NCI-H2107 (cell line): ENCODE measurements at places on chromosomes 1 and 21.

GRCh38 chr1:192158181-192158580, at the start of gene RGS18:
Gene RGS18, plus strand, starts transcription at chr1:192158462. Its CDS starts 176 bp downstream, at chr1:192158638.
- DNase-seq, result no peak

- no peak for DNase-seq
Measured at GRCh38 chr21:44749759-44750674, 38.6 kb upstream of the TSPEAR start.

GRCh38 chr1:24696041-24696755, 49.0 kb upstream of the CLIC4 start:
- DNase-seq, result peak; percentile 32

DNA sequence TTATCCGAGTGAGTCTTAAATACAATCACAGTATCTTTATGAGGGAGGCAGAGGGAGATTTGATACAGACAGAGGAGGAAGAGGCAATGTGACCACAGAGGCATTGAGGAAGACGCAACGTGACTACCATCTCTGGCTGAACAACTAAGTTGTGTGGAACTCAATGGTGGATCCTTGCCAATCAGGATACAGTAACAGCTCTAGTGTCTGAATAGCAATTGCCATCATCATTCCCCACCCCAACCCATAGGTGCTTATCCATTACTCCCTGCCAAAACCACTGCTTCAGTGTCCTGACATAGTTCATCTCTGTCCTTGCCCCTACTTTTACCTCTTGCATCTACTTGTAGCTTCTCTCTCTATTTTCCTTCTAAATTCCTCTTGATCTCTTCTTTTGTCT, 20.5 kb upstream of the RHBDL2 start:
- DNase-seq, result no peak

- DNase-seq, result no peak
Measured at GRCh38 chr1:117174851-117175250, 35.9 kb downstream of the VTCN1 start.

DNA sequence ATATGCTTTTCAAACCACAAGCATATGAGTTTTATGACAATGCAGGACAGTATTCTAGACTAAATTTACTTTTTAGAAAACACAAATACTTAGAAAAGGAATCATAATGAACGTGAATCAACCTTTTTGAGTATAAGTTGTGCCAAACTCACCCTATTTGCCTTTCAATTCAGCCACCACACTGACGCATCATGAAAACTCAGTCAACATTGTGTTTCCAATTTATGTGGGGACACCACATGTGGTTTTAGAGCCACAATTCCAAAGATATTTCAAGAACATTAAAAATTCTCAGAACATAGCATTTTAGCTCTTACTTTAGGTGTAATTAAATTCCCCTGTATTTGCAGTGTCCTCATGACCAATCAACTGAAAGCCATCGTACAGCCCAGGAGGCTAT, 118.8 kb downstream of the PTBP2 start:
- DNase-seq, result no peak

GRCh38 chr1:183702087-183702812, 49.1 kb upstream of the APOBEC4 start:
- DNase-seq, result no peak

DNA sequence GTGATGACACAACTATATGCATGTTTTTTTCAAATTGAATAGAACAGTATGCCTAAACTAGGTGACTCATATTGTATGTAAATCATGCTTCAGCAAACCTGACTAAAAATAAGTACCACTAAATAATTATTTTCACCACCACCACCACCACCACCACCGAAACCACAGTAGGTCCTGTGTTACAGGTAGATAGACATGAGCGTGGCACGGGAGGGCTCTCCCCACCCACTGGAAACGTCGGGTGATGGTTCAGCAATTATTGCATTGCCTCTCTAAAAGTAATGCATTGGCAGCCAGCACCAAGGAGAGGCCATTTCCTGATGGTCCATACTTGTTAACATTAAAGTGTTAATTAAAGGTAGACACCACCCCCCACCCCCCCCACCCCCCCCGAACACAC, 297.0 kb upstream of the NCAM2 start:
- no peak for DNase-seq

GRCh38 chr1:36160949-36161485, 5.1 kb downstream of the MAP7D1 start:
- DNase-seq, result no peak

GRCh38 chr1:154325583-154326545, 539 bp downstream of the ATP8B2 start:
- DNase-seq, result no peak

DNA sequence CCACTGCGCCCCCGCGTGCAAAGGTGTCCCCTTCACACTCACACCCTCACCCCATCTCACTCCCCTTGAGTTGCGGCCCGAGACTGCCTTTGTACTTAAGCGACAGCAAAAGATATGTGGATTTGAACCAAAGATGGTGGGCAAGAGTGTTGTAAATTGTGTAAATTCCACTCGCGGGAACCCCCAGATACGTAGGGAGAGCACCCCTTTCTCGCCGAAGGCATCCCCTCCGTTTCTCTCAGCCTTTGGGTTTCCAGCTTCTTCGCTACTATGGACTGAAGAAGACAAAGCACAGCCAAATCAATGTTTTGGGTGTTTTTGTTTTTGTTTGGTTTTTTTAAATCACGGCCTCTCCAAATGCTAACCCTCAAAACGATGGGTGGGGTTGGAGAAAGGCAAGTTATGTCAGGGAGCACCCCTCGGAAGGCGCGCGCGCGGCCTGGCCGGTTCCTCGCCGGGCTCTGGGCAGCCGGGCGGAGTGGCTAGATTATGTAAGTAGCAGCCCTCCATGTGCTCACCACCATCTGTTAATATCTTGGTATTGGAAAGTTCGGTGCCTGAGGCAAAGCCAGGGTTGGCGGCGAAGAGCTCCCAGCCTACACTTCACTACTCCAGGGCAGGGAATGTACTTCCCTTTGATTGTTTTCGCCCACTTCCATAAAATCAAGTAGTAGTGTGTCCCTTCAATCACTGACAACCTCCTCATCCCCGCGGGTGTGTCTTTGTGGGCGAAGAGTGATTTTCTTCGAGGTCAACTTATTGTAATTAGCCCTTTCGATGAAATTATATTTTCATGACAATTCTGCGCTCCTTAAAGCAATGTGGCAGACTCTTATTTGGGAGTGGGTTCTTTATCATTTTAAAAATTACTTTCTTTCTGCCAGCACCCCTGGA, 4.0 kb upstream of the PROX1 start:
- no peak for DNase-seq
